ENCODE measurements at places on chromosomes 5 and 9. TPM values are rescaled to one million over a fixed set of nuclear protein-coding genes. Genes with fewer than 3 reads are reported as not detected.

- H3K4me1 ChIP-seq: no peaks in the 10 kb centered on the region
- DNase-seq: no peak
- H3K27ac ChIP-seq: no peak overlapping the region
- H3K4me3 ChIP-seq: no peak overlapping the region
- no peaks in the 10 kb centered on the region for H3K36me3 ChIP-seq
- no peaks in the 10 kb centered on the region for H3K27me3 ChIP-seq
Measured at GRCh38 chr5:50864466-50864865, 198.0 kb downstream of the PARP8 start.

Gene MYMK
- total RNA-seq: not detected

DNA sequence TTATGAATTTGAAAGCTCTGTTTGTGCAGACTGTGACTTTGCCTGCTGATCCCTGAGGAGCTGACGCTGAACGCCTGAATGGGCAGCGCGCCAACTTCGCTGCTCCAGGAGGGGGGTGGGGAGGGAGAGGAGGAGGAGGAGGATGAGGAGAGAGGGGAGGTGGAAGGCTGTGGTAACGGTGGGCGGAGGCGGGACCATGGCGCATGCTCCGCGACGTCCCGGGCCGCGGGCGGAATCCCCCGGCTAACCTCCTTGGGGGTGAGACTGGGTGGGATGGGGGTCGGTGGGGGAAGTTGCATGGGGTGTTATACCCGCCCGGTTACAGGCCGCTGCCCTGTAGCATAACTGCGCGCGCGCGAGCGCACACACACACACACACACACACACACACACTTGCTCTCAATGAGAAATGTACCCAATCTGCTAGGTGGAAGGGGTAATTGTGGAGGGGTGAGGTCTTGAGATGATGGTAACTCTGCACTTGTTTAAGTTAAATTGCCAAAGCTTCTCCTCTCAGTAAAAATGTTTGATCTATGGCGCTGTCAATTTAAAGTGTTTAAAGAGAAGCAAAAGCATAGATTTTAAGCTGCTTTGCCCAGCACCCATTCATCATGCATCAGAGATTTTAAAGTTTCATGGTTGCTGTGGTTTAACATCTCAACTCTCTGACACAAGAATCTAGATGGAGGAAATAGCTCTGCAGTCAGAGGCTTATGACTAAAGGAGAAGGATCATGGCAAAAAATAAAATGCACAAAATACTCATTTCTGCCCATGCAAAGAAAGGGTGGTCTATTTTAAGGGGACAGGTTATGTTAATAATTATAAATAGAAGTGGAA is 76.6 kb upstream of the TBCA start:
- H3K27ac ChIP-seq: peak overlapping the region; percentile 63
- H3K4me3 ChIP-seq: peak overlapping the region; percentile 36
- H3K4me1 ChIP-seq: no peaks in the 10 kb centered on the region
- no peaks in the 10 kb centered on the region for H3K27me3 ChIP-seq

DNA sequence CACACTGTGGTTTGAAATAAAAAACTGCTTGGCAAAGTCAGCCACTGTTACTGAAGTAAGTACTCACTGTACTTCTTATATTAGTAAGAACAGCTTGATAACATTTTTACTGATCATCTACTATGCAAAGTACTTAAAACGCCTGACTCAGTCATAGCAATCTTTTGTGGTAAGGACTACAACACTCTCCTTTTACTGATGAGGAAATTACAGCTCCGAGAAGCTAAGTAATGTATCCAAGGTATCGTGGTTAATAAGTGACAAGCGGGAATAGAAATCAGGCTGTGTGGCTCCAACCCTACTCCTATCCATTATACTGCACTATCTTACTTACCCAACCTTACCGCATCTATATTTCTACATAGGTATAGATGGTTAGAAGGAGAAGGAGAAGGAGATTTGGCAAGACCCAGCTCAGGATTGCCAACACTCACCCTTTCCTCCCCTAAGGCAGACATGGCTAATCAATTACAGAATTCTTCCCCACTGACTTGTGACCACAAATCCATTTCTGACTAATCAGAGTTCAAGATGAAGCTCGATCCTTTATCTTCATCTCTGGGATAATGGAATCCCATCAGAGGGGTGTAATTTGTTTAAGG is 281.4 kb downstream of the SPOCK1 start:
- H3K27me3 ChIP-seq: no peaks in the 10 kb centered on the region
- H3K4me1 ChIP-seq: peaks cover 37% of the 10 kb centered on the region
- H3K27ac ChIP-seq: no peak overlapping the region
- no peak for DNase-seq

GRCh38 chr5:134649163-134649835 is 714 bp downstream of the SEC24A start:
- peak overlapping the region; percentile 92 for H3K4me3 ChIP-seq
- peaks cover 38% of the 10 kb centered on the region for H3K4me1 ChIP-seq
- no peaks in the 10 kb centered on the region for H3K27me3 ChIP-seq

Gene PDE8B
- total RNA-seq: 6.1 TPM

- no peak overlapping the region for H3K4me3 ChIP-seq
- DNase-seq: no peak
- H3K27ac ChIP-seq: no peak overlapping the region
Measured at GRCh38 chr5:143165049-143165880, 238.2 kb downstream of the NR3C1 start.

- no peak overlapping the region for H3K27ac ChIP-seq
- H3K27me3 ChIP-seq: no peaks in the 10 kb centered on the region
- H3K4me1 ChIP-seq: peaks cover 36% of the 10 kb centered on the region
- no peak overlapping the region for H3K4me3 ChIP-seq
- no peaks in the 10 kb centered on the region for H3K36me3 ChIP-seq
Measured at GRCh38 chr9:136587145-136587943, 41.5 kb upstream of the NOTCH1 start.

DNA sequence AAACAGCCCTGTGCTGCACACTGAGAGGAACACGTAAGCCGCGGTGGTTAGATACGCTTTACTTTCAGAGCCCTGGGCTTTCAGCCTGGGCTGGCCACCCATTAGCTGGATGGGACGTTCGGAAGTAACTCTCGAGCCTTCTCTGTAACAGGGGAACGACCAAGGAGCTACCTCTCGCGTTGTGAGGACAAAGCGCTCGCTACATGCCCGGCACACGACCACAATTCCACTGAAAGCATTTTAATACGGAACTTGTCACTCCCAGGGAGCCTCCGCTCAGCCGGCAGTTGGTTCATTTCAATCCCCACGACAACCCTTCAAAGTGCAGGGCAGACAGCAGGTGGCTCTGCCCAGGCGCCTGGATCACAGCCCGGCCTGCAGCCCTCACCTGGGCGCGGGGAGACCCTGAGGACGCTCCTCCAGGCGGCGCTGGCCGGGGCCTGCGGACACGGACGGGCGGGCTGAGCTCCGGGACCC is 368 bp downstream of the SURF1 start:
- peak overlapping the region; percentile 82 for H3K27ac ChIP-seq
- no peaks in the 10 kb centered on the region for H3K27me3 ChIP-seq
- H3K4me3 ChIP-seq: peak overlapping the region; percentile 62
- no peaks in the 10 kb centered on the region for H3K4me1 ChIP-seq
- H3K36me3 ChIP-seq: peaks cover 23% of the 10 kb centered on the region
- DNase-seq: no peak

- no peak overlapping the region for H3K4me3 ChIP-seq
- DNase-seq: no peak
- H3K36me3 ChIP-seq: no peaks in the 10 kb centered on the region
- no peaks in the 10 kb centered on the region for H3K4me1 ChIP-seq
Measured at GRCh38 chr9:1071730-1072129, 21.6 kb downstream of the DMRT2 start.

DNA sequence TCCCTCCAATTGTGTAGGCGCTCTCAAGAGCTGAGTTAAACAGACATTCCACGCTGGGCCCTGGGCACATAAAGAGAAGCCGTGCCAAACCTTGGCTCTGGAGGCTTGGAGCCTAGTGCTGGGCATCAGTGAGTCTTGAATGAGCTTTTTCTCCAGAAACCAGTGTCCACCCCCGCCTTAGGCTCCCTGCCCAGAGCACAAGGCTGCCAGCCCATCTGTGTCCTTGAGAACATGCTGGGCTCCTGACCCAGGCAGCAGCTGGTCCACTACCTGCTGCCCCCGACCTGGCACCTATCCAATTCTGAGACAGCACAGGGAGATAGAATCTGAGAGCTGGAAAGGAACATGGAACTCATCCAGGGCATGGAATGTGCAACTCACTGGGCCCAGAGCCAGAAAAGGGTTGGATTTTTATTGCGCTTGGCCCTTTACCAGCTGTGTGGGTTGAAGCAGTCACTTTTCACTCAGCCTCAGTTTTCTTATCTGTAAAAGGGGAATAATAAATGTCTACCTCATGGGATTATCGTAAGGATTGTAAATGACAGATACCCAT is 92.4 kb upstream of the CPLX2 start:
- H3K4me1 ChIP-seq: no peaks in the 10 kb centered on the region
- DNase-seq: no peak
- no peak overlapping the region for H3K27ac ChIP-seq
- H3K4me3 ChIP-seq: no peak overlapping the region
- H3K36me3 ChIP-seq: no peaks in the 10 kb centered on the region

DNA sequence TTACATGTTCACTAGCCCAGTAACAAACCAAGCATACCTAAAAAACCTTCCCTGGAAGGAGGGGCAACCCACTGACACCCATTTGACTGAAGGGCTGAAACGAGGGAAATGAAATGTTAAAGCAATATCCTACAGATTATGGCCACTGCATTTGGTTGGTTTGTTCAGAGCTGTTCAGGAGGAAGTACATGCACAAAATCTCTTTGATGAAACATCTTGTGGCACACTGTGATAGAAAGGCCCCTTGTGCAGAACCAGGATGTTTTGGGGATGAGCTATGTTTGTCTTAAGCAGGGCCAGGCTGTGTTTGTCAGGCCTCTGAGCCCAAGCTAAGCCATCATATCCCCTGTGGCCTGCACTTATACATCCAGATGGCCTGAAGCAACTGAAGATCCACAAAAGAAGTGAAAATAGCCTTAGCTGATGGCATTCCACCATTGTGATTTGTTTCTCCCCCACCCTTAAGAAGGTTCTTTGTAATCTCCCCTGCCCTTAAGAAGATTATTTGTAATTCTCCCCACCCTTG is 467.3 kb upstream of the PIK3R1 start:
- H3K4me1 ChIP-seq: no peaks in the 10 kb centered on the region
- H3K27me3 ChIP-seq: no peaks in the 10 kb centered on the region

GRCh38 chr9:70030156-70030555 is 13.5 kb upstream of the MAMDC2 start:
- H3K4me1 ChIP-seq: no peaks in the 10 kb centered on the region
- H3K27me3 ChIP-seq: no peaks in the 10 kb centered on the region
- DNase-seq: no peak
- no peak overlapping the region for H3K27ac ChIP-seq

DNA sequence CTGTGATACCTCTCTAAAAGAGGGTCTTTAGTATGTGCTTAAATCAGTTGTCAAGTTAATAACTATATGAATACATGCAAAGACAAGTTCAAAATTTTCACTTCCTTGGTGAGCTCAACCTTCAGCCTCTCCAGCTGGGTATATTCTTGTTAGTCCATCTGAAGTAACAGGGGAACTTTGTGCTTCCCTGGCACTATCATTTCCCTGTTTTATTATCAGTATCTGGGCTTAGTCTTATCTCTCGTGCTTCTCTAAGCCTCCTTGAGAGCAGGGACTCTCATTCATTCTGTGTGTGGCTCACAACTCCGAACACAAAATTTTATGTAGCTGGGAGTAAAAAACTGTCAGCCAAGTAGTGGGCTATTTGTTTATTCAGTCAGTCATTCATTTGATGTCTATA is 175.9 kb upstream of the MAP3K1 start:
- no peak overlapping the region for H3K27ac ChIP-seq
- H3K4me1 ChIP-seq: no peaks in the 10 kb centered on the region
- no peaks in the 10 kb centered on the region for H3K36me3 ChIP-seq
- no peaks in the 10 kb centered on the region for H3K27me3 ChIP-seq
- no peak overlapping the region for H3K4me3 ChIP-seq
- DNase-seq: no peak

GRCh38 chr5:85990998-85991397 is 626.7 kb upstream of the COX7C start:
- no peaks in the 10 kb centered on the region for H3K4me1 ChIP-seq
- H3K27ac ChIP-seq: no peak overlapping the region
- no peak for DNase-seq
- H3K36me3 ChIP-seq: no peaks in the 10 kb centered on the region
- no peaks in the 10 kb centered on the region for H3K27me3 ChIP-seq
